ENCODE measurements at places on chromosomes 5 and 9.

DNA sequence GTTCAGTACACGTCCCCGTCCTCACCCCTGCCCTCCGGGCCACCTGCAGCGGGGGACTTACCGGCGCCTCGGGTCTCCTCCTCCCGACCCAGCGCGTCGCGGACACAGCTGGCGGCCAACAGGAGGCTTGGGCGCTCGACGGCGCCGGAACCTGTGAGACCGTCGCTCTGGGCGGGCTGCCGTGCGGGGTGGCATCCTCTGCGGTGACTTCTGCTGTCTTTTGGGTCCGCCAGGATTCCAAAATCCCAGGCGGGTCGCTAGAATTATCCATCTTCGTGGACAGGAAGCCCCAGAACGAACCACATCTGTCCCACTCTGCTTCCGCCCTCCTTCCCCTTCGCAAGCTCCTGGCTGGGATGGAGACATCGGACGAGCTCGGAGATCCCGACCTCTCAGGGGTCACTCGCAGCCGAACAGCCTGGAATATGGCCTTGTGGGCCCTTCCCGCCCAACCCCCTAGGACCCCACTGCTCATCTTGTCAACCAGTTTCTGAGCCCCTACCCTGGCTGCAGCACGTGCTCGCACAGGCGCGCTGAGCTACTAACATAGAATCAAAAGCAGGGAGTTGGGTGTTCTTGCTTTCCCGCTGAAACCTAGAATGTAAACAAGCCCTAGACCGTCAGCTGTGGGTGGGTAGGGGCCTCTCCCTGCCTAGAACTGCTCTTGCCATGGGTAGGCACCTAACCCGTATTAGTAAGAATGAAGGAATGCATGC lies 947 bp upstream of the MARCHF3 start:
- no peak for DNase-seq

DNA sequence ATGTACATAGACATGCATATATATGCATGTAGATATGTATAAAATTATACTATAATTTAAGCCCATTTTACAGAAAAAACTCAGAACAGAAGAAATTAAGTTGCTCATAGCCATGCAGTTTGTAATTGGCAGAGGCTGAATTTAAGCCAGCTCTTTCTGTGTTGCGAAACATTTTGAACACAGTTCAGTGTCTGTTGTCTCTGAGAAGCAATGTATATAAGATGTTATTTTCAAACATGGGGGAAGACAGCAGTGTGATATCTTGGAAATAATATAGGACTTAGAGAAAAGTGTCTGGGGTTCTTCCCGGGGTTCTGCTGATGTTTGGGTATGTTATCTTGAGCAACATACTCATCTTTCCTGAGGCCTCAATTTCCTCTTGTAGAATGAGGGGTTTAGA lies 37.6 kb downstream of the SVEP1 start:
- no peak for DNase-seq

DNA sequence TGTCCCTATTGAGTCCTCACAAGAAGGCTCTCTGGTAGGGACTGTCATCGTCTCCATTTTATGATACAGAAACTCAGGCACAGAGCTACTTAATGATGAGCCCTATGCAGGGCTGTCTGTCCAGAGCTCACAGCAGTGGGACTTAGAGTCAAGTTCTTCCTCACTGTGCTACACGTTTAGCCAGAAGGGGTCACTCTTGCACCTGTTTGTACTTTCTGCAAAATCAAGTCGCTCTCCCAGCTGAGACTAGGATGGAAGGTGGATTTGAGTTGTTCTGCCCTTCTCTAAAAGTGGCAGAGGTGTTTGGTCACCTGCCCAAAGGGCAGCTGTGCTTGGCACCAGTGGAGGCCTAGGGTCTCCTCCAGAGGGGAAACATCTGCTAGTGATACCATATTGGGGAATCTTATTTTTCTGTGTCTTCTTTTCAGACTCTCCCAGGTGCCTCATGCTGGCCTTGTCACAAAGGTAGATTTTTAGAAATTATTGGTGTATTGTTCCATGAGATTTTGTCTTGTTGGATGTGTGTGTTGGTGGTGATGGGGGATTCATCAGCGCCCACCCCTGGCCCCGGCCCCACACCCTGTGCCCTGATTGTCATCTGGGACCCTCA lies 104.2 kb downstream of the PPARGC1B start:
- peak; percentile 78 for DNase-seq

- no peak for DNase-seq
Observed at GRCh38 chr9:130681769-130682420, 11.7 kb upstream of the EXOSC2 start.

DNA sequence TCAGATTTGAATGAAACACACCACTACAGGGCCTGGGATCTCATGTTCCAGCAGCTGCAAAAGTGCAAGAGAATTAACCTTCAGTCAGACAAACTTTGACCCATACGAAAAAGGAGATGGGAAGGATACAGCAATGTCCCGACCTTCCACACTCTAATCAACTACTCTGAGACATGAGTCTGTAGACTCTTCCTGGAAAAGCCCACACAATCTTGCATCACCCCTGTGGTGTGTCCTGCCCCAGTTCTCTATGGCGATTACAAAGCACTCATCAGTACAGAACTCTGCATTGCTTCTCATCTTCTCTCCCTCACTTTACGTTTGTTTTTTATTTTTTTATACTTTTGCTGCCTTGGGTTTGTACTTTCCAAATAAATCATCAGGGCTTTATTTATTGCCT lies 241.0 kb upstream of the KIF2A start:
- peak; percentile 10 for DNase-seq

- DNase-seq: no peak
Observed at GRCh38 chr9:134933076-134933659, 15.5 kb upstream of the FCN1 start.

DNA sequence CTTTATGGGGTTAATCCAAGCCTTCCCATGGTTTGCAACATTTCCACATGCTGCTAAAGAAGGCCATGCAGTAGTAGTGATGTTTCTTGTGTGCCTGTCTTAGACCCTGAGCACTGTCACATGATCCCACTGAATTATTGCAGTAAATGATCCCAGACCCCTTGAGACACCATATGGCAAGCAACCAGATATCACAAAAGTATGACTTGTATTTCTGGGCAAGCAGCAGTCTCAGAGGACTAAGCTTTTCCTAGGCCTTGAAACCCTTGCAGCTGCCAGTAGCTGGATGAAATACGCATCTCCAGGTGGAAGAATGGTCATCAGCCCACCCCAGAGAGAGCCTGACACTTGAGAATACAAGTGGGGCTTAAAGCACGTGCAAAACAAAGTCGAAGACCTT lies 41.8 kb downstream of the CDO1 start:
- DNase-seq: peak; percentile 38

DNA sequence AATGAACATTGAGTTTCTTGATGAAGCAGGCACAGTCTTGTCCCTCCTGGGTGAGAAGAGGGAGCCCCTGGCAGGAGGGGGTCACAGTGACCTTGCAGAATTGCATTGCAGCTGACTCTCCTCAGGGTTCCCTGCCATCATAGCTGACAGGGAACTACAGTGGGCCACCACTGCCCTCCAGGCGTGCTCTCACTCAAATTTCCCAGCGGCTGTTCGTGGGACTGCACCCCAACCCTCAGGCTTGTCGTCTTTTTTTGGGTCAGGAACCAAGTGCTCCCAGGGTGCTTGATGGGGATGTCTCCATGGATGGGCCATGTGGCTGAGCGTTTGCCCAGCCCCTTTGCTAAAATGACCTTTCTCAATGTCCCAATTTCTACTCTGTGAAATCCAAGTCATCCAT lies 215.8 kb downstream of the MELK start:
- DNase-seq: no peak

DNA sequence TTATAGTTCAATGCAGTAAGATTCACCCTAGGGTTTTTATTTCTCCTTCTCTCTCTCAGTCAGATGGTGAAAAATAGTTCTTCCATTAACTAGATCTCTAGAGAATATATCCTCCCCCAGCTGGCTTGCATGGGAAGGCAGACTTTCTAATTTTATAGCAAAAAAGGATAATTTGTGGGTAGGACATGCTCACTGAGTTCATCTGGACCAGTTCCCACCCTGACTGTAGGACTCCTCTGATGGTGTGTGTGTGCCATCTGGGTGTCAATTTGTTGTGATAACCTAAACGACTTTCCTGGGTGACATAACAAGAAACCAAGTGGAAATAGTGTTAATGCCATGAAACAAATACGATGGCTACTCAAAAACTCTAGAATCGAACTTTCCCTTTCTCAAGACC lies 44.9 kb downstream of the APBA1 start:
- no peak for DNase-seq

DNA sequence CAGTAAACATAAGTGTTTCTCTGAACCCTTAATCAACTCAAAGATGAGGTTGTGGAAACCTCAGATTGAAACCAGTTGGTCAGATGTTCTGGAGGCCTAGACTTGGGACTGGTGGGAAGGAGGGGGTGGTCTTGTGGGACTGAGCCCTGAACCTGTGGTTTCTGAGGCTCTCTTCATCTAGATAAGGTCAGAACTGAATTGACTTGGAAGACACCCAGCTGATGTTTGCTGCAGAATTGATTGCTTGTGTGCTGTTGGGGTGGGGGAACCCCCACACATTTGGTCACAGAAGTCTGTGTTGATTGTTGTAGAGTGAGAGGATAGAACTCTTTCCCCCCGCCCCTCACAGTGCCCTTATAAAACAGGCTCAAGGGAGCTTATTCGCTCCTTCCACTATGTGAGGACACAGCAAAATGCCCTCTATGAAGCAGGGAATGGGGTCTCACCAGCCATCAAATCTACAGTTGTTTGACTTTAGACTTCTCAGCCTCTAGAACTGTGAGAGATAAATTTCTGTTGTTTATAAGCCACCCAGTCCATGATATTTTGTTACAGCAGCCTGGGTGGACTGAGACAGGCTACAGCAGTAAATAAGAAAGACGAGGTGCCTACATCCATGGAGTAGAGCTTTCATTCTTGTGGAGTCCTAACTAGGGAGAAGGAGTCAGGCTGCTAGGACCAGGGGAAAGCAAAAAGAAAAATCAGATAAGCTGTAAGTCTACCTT lies 25.7 kb upstream of the UGCG start:
- no peak for DNase-seq

DNA sequence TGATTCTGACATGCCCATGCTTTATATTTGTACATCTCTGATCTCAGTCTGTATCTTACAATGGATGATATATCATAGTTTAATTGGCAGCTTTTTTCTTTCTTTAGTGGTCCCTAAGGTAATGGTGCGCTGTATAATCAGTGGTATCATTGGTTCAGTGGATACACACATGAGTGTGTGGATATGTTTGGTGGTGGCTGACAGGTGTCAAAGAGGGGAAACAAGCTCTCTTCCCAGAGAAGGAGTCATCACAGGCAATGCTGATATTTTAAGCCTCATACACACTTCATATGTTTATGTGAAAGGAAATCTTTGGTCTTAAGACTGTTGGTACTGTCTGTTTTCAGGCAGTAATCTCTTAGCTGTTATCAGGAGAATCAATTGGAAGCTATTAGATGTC lies 52.1 kb upstream of the KIAA1958 start:
- DNase-seq: no peak

GRCh38 chr9:106314476-106314875 lies 548.5 kb upstream of the ZNF462 start:
- no peak for DNase-seq

DNA sequence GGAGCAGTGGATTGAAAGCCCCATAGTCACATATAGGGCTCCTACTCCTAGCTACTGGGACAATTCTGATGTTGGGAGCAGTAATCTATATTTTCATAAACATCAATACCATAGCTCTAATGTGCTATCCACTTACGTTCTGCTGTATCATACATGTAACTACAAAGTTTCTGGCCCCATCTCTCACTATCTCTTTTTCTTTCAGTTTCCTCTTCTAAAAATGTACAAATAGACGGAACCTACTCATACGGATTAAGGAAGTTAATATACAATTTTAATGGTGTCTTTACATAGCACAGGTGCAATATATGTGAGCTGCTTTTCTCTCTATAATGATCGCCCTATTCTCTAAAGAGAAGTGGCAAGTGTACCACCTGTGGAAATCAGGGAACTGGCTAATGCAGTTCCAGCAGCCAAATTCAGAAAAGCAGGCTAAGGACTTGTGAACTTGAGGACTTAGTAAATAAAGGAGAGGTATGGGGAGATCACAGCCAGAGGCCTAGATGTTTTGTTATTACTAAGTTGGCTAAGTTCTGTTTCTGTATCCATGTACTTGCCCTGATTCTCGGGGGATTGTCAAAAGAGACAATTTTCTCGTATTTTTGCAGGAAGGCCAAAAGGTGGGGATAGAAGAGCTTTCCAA lies 1021.9 kb downstream of the CDH12 start:
- no peak for DNase-seq

GRCh38 chr5:106311230-106311915 lies 1359.4 kb downstream of the EFNA5 start:
- no peak for DNase-seq

- DNase-seq: no peak
Observed at GRCh38 chr9:74281674-74282073, 215.5 kb upstream of the RORB start.

DNA sequence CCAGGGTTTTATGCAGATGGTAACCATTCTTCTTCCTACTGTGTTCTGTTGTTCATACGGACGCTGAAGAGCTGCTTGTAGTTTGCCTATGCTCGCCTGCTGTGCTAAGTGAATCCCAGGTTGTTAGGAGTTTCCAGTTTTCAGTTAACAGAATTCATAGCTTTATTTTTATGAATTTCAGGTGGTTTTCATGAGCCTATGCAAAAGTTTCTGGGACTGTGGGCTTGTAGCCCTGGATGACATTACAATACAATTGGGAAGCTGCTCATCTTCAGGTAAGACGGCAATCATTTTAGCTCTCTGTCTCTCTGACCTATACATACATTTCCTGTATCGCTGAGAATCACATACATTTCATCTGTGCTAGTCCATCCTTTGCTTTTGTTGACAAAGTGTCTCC lies 90.3 kb upstream of the SMC5 start:
- DNase-seq: no peak

- no peak for DNase-seq
Observed at GRCh38 chr9:121698627-121699570, 47.5 kb downstream of the DAB2IP start.

GRCh38 chr5:65927503-65928321 lies 1.3 kb downstream of the ERBIN start:
- peak; percentile 63 for DNase-seq

GRCh38 chr5:137207023-137207760 lies 291.9 kb downstream of the SPOCK1 start:
- no peak for DNase-seq

DNA sequence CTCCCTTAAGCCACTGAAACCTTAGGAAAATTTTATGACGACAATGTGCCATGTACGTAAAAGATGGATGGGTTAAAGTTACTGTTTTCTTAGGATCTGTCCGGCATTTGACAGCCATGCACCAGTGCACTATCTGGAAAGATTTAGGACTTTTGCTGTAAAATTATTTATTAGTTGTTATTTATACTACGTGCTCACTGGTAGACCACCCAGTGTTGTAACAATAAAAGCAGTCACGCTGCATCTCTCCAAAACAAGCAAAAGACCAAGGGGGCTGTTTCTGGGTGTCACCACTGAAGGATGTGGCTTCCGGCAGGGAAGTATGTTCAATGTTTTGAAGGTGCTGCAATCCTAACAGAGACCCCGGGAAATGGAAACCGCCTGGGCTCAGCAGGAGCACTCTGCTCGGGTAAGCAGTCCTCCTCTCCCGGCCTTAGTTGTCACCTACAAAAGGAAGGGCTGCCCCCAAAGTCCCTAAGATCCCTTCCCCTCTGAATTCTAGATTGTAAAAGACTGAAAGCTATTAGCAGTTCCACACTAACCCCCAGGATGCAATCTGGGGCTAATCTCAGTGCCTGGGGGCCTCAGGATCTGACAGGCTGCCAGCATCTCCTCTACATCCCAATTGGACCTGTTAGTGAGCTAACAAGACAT lies 38.6 kb downstream of the SAXO1 start:
- no peak for DNase-seq

Data from LHCN-M2 (cell line).